ENCODE measurements at places on chromosomes 4 and X.

DNA sequence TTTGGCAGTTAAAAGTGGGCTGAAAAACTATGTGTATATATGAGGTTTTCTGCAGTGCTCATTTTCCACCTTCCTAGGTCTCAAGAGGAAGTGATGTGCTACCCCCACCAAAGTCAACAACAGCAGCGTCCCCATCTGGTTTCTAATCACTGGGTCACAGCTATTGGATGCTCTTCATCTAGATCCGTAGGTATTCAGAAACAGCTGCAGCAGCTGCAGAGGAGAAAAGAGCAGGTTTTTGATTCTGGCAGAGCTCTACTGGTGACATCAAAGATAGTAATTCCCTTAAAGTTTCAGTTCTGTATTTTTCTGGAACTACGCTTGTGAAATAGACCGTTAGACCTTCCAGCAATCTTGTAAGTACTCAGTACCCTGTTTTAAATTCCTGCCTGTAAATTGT, 5.8 kb upstream of the GUCY2F start:
- DNase-seq = no peak

DNA sequence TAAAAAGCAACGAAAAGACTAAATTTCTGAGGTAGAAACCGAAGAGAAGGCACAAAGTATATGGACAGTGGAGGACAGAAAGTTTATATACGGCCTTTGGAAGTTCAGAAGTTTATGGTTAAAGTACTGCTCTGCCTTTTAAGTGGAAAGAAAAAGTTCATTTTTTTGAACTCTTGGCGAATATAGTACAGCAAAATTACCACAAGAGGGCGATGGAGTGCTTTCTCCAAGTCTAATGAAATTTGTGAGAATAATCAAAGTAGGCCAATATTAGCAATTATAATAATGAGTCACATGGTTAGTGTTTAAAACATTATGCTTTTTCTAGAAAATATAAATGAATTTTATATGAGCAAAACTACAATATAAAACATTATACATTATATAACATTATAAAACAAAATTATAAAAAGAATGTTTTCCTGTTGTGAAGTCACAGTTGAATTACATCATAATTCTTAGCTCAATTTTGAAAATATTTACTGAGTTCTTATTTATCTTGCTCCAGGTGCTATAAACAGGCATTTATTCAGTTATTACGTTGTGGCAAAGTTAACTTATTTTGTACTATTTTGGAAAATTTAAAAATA, 136.2 kb upstream of the BMPR1B start:
- DNase-seq = no peak

DNA sequence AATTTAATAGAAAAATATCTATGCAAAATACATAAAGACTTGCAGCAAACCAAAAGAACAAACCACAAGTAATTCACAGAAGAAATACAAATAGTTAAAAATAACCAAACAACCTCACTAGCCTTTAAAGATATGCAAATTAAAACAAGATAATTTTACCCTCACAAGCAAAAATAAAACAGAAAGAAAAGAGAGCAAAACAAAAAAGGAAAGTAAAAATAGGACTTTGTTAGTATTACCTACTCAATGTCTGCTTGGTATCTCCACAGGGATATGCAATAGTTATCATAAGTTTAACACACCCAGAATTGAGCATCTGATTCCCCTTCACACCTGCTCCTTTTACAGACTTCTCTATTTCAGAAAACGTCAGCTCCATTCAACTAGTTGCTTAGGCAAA, 737.5 kb upstream of the MAGEB2 start:
- DNase-seq = no peak

DNA sequence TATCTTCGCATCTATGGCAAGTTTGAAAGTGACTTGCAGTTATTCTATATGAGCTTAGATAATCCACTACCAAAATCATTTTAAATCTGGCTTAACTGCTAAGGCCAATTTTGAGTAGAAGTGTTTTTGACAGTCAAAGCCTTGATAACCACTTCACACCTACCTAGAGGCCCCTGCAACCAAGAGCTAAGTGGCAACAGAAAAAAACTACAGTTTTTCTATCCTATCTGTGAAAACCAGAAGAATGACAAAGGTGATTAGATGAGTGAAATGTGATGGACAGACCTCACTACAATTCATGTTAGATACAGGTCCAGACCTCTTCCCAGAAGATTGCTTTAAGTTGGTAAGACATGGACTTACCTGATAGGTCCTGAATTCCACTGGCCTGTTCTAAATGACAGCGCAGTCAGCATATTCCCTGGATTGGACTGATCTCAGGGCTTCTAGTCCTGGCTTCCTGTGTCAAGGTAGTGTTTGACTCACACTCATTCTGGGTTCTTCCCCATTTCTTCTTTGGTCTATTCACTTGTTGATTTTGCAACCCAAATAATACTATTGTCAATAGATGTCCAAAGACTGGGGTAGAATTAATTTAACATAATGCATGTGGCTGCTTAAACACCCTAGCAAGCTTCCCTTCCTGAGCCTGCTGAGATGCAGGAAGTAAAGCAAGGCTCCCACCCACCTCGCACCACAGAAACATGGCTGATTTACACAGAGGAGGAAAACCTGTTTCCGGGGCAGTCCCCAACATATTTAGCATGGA, 65.1 kb downstream of the PPP3CA start:
- peak; percentile 24 for DNase-seq

GRCh38 chr4:149264093-149264733, 551.4 kb downstream of the IQCM start:
- DNase-seq = no peak

- DNase-seq = no peak
Measured at GRCh38 chr4:46870411-46870810, 38.6 kb downstream of the COX7B2 start.

DNA sequence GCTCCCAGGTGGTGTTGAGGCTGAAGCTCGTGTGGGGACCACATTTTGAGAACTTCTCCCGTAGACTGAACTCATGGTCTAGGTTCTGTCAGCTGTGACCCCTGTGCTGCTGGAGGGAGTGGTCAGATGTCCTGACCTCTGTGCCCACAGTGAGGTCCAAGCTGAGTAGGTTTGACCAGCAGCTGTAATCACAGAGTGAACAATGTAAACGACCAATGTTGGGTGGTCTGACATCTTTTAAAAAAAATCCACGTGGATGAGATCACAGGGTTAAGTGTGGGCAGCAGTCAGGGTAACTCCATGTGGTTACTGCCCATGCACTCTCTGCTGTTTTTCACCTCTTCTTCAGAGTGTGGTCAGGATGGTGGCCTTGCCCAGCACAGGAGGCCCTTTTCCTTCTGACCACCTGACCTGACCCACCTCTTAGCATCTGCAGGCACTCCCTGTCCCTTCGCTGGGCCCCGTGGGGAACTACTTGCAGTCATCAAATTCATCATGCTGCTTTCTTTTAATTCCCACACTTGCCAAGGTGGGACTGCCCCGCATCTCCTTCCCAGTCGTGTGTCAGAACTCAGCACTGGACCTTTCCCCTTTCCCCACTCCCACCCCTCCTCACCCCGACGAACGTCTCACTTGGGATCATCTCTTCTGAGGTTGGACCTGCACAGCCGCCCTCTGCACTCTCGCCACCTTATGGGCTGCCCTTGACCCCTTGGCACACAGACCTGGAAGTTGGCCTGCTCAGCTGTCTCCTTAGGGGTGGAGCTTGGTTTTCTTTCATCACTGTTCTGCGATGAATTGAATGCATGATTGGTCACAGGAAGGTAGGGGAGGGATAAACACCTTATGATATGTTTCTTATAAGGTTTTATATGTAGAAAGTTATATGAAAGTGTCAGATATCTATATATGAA, 120.1 kb downstream of the PTTG2 start:
- DNase-seq = no peak

All from stimulated activated CD4-positive, alpha-beta T cell treated with anti-CD3 and anti-CD28 coated beads, Interleukin-4, amount 100 ng/mL, for 4 hours (primary cell).